ENCODE measurements at places on chromosomes 1 and 21.

- no peak for DNase-seq
These were observed 47.9 kb upstream of the BCAR3 start for GRCh38 chr1:93729502-93729901.

DNA sequence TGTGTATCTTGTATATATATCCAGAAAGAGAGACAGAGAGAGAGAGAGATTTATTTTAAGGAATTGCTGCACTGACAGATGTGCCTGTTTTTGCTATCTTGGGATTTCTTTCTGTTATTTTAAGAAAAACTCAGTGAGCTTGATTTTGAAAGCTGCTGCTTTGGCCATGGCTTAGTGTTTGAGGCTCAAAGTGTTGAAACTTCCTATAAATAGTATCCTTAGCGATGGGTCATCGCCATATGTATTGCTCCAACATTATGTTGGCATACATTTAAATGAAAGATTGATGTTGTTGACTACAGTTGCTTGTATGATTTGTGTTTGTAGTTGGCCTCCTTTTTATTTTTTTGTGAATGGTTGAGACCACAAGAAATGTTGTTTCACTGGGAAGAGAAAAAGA, 29.0 kb upstream of the NTPCR start:
- DNase-seq = no peak

GRCh38 chr21:42252778-42253340, 33.9 kb downstream of the ABCG1 start:
- DNase-seq = no peak

DNA sequence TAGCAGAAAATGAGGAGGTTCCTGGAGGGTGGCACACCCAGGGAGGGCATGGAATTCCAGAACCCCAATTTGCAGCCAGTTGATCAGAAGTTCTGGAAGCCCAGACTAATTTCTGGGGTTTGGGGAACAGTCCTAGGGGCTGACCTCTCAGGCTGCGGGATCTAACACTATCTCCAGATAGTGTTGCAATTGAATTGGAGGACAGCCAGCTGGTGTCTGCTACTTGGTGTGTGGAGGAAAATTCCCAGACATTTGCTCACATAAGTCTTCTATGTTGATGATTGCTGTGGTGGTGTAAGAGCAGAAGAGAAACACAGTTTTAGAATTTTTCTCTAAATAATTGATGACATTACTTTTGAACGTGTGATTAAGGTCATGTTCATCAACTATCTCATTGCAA, 154.3 kb upstream of the RNPC3 start:
- DNase-seq = no peak

DNA sequence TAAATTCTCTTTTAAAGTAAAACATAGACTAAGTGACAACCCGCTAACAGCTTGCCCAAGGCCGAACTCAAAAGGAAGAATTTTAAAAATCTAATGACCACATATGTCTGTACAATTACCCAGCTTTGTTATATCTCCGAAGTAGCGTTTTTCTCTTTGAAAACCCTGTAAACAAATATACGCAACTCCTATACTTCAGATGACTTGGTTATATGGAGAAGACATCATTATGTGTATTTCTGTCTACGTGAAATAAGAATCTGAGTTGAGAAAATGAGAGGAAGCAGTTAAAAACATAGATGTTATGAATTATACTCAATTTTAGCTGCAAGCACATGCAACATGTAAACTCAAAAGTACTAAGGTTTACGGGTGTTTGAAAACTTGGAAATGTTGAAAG, 2.0 kb downstream of the PBX1 start:
- DNase-seq = no peak

DNA sequence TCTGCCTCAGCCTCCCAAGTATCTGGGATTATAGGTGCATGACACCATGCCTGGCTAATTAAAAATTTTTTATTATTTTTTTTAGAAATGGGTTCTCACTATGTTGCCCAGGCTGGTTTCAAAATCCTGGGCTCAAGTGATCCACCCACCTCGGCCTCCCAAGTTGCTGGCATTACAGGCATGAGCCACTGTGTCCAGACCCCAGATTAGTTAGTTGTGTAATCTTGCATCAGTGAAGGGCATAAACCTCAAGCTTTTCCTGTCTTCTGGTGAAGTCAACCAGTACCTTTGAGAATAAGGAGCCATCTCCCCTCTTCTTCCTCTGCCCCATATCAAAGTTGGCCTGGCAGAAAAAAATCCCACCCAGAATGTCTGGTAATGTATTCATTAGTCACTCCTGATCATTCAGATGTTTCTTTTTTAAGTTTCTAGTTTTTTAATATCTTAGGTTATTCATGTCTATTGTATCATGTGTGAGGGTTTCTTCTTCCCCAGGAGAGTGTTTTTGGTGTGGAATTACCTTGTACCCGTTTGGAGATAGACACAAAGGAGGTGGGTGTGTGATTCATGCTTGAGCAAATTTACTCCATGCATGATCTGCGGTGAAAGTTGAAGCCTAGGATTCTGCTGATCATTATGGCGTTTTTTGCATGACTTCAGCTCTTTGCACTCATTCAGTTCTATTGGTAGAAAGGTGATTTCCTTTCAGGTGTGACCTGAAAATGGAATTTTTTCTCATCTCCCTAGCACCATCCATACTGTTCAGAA, 144.0 kb downstream of the FMN2 start:
- no peak for DNase-seq

DNA sequence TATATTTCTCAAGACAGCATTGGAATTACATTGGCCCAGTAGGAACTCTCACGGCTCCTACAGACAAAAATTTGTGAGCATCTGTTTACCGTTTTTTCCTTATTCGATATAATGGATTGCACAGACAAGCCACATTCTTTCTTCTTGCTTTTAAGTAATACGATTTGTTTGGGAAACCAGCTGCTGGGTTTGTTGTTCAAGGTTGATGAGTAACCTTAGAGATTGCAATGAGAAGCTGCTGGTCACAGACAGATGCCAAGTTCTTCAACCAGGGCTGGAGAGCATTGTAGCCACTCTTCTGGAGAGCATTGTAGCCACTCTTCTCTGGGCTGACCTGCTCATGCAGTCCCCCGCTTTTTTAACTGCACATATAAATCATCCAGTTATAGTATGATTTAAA, 1.4 kb upstream of the MIA3 start:
- no peak for DNase-seq

- DNase-seq = no peak
These were observed 4.4 kb downstream of the AVPR1B start for GRCh38 chr1:206112600-206113301.

- DNase-seq = no peak
These were observed 48.6 kb upstream of the TMEM125 start for GRCh38 chr1:43220905-43221778.

- DNase-seq = no peak
These were observed 15.3 kb downstream of the SF3A3 start for GRCh38 chr1:37974567-37974966.

DNA sequence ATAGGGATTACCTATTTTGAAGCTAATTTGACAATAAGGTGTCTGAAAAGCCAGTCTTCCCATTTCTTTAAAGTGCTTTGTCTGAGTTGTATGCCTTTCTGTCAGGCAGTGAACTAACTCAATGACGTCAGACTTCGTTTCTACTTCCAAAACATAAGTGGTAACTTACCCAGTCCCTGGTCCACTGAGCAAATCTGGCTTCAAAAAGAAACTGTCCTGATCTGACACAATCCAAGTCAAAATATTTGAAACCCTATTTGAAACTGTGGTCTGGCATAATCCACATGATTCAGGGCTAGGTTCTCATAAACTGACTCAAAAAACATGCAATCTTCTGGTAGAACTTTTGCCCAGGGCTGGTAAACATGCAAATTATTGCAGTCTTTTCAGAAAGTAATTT, 34.0 kb downstream of the DIRAS3 start:
- DNase-seq = no peak
